ENCODE measurements at places on chromosomes 6 and 20.

GRCh38 chr20:12744037-12744436 lies 264.7 kb upstream of the SPTLC3 start:
- no peak for DNase-seq

GRCh38 chr6:27672113-27672799 lies 199.4 kb upstream of the ZNF184 start:
- peak; percentile 84 for DNase-seq

DNA sequence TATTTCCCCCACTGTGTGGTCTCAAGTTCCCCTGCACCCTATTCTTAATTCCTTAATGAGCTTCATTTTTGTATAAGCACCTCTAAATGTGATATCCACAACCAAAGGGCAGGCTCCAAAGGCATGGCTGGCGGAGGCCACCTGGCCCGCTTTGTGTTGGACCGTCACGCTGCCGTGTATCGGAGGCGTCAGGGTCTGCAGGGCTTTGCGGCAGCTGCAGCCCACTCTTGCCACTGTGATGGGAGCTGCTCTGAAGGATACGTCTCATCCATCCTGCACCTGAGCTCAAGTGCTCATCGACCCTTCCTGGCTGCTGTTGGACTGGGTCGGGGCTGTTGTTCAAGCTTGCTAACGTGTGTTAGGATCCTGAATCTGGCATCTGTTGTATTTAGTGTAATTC lies 177.6 kb downstream of the ARID1B start:
- no peak for DNase-seq

GRCh38 chr6:170143401-170144150 lies 147.3 kb downstream of the DLL1 start:
- DNase-seq: no peak

DNA sequence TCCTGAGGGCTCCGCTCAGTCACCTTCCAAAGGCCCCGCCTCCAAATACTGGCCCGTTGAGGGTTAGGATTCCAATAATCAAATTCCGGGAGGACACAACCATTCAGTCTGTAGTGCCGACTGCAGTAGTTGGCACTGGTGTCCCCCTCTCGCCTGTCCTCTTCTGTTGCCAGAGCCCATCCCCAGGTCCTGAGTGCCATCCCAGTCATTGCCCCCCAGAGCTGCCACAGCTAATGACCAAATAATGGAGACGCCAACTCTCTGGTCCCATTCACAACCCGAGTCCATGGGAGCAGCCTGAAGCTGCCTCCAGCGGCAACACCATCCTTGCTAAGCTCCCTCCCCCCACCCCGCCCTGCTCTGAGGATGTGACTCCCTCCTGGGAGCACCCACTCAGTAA lies 115.9 kb downstream of the JPH2 start:
- no peak for DNase-seq

DNA sequence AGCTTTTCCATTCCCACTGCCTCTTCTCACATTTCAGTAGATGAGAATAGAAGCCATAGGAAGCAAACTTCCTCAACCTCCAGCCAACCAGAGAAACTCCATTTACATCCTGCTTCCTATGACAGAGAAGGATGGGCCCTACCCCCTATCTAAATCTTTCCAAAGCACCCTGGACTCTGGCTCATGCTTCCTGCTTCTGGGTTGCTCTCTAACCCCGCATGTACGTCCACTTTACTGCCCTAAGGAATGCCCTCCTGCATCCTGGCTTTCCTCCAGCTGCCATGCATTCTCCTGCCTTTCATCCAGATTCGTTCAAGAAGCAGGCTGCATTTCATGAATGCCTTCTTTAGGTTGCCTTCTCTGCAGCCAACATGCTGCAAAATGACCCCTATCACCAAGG lies 91.9 kb downstream of the FAM217A start:
- peak; percentile 86 for DNase-seq

DNA sequence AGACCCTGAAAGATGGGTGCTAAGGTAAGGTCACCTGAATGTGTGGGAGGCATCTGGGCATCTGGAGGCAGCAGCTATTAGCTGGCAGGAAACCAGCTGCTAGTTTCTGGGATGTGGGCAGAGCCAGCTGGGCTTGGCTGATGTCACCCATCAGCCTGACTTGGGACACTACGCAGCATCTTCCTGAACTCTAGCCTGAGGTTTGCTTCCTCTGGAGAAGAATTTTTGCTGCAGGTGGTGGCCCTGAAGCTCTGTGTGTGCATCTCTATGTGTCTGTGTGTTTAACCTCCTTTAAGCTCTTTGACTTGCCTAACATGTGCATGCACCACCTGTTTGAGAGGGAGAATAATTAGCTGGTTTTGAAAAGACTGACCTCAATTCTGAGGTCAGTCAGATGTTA lies 465.1 kb upstream of the CHD6 start:
- DNase-seq: no peak

- peak; percentile 22 for DNase-seq
These were observed at the start of gene CST2 for GRCh38 chr20:23826541-23827021. CST2 (minus strand) TSS chr20:23826729; CDS start chr20:23826660, 69 bp downstream.

GRCh38 chr6:74404366-74404765 lies 708.4 kb downstream of the CD109 start:
- DNase-seq: no peak

- no peak for DNase-seq
These were observed 321.4 kb downstream of the FARS2 start for GRCh38 chr6:5582762-5583161.

GRCh38 chr6:76644231-76644630 lies 571.8 kb upstream of the IMPG1 start:
- DNase-seq: no peak

DNA sequence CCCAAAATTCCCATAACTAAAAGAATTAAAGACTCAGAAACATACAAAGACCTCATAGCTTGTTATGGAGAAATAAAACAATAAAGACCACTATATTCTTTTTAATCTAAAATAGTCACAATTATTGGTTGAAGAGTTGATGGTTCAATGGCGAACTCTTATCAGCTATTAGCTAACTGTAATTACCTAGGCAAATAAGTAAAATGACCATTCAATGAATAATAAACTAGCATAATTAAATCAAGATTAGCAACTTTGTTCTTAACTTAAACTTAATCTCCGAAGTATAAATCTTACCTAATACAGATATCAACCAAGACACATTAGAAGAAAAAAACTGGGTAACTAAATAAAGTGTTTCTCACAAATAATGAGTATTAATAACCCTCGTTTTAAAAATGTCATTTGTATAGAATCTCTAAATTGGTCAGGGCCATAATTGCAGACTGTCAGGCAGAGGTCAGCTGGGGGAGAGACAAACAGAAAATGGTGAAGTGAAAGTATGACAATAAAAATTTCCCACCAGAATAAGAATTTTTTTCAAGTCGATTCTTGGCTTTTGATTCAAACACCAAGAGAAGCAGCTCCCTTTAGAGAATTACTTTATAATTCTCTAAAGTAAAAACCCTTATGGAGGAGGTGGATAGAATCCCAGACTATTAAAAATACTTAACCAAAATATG lies 1.7 kb downstream of the FKBP5 start:
- DNase-seq: no peak

GRCh38 chr6:169921217-169921616 lies 169.8 kb downstream of the ERMARD start:
- DNase-seq: no peak

GRCh38 chr6:55901765-55902270 lies 26.4 kb upstream of the BMP5 start:
- no peak for DNase-seq

DNA sequence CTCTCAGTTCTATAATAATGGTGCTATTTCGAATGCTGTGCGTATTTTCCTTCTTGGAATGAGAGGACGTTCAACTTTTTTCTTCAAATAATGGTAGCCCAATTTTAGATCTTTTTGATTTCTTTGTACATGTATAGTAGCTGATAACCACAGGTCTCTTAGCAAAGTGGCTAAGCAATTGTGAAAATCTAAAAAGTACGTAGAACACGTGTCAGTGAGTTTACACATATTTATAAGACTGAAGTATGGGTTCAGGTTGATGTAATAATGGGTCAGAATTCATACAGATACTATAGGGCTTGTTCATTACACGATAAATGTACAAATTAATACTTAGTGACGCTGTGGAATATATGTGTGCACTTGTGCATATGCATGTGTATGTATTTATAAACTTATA lies 1.3 kb downstream of the SMIM13 start:
- no peak for DNase-seq

DNA sequence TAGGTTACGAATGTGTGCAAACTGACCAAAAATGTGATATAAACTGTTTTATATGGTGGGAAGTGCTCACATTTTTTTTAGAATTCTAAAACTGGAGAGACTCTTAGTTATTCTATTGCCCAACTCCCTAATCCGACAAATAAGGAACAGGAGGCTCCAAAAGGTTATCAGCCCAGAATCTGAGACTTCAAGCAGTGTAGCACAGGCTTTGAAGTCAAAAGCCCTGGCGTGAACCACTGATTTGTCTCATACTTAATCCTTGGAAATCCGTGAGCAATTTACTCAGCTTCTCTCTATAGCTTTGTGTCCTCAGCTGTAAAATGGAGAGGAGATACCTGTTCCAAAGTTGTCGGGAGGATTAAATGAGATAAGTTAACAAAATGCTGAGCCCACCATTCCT lies 368.8 kb upstream of the SASH1 start:
- no peak for DNase-seq

- peak; percentile 12 for DNase-seq
These were observed 76.1 kb downstream of the DTD1 start for GRCh38 chr20:18663932-18664331.

- DNase-seq: no peak
These were observed 35.9 kb downstream of the MOXD1 start for GRCh38 chr6:132365281-132365907.

- DNase-seq: no peak
These were observed 30.3 kb downstream of the KIF13A start for GRCh38 chr6:17957086-17957485.

DNA sequence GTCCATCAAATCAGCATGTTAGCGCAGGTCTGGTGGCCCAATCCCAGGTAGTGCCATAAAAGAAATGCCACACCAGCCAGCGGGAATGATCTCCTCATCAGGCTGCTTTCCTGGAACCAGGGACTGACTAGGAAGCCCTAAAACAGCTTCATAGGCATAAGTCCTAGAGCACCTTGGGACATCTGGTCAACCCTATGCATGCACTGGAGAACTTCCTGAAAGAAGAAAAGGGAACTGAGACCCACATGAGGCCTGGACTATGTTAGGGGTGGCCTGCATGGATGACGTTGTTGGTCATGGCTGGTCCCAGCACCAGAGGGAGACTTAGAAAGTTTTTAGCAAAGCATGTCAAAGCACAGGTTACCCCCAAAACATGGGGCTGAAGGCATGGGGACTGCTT lies 7.6 kb upstream of the KCNK16 start:
- DNase-seq: no peak

All from EL (cell line).